CD14-positive monocyte (primary cell): ENCODE measurements at places on chromosomes 5 and 9.

DNA sequence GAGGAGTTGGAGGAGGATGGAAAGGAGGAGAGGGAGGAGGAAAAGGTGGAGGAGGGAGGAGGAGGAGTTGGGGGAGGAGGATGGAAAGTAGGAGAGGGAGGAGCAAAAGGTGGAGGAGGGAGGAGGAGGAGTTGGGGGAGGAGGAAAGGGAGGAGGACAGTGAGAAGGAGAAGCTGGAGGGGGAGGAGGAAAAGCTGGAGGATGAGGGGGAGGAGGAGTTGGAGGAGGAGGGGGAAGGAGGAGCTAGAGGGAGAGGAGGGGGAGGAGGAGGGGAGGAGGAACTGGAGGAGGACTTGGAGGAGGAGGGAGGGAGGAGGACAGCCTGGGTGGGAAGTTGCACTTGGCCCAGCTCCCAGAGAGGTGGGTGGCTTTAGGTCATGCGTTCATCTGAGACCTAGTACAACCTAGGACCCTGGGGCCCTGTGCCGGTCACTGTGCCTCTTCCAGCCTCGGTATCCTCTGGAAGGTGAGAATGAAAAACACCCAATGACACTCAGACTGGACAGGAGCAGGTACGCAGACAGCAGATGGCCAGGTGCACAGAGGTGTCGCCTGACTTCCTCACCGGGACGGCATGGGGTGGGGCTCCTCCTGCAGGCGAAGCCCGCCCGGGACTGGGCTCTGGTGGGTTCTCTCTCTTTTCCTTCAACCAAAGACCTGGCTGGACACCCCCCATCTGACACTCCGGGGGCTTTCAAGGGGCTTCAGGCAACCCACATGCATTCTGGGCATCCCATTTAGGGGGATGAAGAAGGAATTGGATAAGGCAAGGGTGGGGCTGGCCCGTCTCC lies 12.2 kb upstream of the SLC2A6 start:
- no peak for DNase-seq

- DNase-seq, result no peak
These were observed 4.9 kb upstream of the SHB start for GRCh38 chr9:38073882-38074281.

GRCh38 chr5:131991593-131992324 lies 19.7 kb downstream of the ACSL6 start:
- no peak for DNase-seq

DNA sequence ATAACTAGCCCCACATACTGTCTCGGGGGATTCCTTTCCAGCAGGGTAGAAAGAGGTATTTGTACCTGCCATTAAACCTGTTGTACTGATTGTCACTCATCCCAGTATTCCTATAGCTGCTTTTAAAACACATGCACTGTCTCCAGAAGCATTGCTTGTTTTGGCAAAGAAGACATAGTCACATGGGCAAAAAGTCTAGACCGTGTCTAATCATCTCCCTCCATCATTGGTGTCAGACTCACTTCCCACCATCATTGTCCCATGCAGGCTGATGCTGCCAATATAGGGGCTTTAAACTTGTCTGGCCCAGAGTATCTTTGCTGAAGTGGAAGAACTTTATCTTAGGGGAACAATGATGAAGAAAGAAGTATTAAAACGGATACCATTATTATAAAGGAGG lies 12.6 kb downstream of the DNAJC21 start:
- DNase-seq, result no peak
